ENCODE measurements at places on chromosomes 5 and 9. TPM values are rescaled to one million over a fixed set of nuclear protein-coding genes. Genes with fewer than 3 reads are reported as not detected.

The TEX48 gene
- total RNA-seq = not detected

- DNase-seq = no peak
These were observed 36.8 kb downstream of the ITK start for GRCh38 chr5:157217289-157218024.

DNA sequence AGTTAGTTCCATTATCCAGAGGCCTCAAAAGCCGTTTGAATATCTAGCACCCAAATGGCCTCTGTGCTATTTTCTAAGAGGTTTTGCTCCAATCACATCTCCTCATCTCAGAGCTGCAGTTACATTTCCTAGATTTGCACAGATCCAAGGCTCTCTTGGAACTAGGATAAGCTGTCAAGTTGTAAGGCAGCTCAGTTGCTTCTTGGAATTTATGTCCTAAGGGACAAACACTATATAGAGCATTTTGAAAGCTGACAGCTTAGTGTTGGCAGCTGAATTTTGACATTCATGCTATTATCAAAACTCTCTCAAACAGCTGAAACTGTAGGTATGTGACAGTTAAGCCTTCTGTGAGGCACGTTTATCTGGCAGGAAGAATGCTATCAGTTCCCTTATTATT lies 97.0 kb downstream of the MACIR start:
- no peak for DNase-seq

GRCh38 chr9:12391839-12392509 lies 301.2 kb upstream of the TYRP1 start:
- DNase-seq = no peak

DNA sequence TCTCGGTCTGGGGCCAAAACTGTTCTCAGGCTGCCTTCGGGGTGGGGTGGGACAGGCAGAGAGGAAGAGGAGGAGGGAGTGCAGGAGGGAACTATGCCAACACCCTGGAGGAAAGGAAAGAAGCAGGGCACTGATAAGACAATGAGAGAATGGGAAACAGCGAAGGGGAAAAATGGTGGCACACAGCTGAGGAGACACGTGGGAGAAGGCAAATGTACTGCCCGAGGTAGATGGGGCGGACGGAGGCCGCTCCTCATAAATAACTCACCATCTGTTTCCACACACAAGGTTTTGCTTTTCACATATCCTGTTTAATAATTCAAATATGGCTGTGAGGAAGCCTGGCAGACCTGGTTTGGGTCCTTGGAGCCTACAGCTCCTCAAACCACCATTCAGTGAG lies 148.2 kb upstream of the LRRTM2 start:
- no peak for DNase-seq

DNA sequence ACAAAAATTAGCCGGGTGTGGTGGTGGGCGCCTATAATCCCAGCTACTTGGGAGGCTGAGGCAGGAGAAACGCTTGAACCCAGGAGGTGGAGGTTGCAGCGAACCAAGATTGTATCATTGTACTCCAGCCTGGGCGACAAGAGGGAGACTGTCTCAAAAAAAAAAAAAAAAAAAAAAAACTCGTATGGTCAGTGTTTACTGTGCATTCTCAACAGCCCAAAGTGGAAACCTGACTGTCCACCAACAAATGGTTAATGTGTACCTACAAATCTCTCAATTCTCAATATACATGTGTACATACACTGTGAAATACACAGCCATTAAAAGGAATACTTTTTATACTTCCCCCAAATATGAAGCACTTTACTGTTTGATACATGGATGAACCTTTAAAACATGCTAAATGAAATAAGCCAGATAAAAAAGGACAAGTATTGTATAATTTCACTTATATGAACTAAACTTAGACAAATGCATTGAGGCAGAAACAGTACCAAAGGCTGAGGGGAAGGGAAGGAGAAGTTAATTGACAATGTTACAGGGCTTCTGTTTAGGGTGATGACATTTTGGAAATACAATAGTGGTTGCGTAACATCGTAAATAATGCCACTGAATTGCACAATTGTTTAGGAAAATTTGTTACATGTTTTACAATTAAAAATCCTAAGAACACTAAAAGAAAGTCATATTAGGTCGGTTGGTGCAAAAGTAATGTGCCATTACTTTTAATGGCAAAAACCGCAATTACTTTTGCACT lies 16.5 kb downstream of the DNAJA1 start:
- DNase-seq = no peak

Measured in IMR-90 (cell line).